Muscle of leg (tissue), 16 donors: ENCODE measurements at places on chromosomes 16 and 17. TPM values are rescaled to one million over a fixed set of nuclear protein-coding genes. Genes with fewer than 3 reads are reported as not detected.

The ASGR1 gene
- total RNA-seq = 1.5 TPM

The ZNF385C gene
- 2.8 TPM for total RNA-seq

The ZNF23 gene
- 10.9 TPM for total RNA-seq

The WDR59 gene
- 22.3 TPM for total RNA-seq

The EIF3CL gene
- 60.2 TPM for total RNA-seq

DNA sequence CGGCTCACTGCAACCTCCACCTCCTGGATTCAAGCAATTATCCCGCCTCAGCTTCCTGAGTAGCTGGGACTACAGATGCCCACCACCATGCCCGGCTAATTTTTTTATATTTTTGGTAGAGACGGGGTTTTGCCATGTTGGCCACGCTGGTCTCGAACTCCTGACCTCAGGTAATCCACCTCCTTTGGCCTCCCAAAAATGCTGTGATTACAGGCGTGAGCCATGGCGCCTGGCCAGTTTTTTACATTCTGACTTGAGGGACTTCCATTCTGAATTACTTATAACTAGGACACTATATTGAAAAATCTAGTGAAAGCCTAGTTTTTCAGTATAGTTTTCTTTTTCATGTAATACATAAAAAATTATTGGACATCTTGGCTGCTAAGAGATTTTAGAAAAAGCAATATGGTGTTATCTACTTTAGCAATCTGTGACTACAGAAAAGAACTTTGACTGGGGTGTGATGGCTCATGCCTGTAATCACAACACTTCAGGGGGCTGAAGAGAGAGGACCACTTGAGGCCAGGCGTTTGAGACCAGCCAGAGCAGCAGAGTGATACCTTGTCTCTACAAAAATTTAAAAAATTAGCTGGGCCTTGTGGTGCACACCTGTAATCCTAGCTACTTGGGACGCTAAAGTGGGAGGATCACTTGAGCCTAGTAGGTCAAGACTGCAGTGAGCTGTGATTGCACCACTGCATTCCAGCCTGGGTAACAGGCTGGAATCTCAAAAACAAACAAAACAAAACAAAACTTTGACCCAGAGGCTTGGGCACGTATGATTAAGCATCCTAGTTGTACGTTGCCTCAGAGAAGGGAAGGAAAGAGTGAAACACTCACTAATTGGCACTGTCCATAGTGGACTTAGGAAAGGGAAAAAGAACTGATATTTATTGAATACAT lies 26.8 kb upstream of the GOSR1 start:
- no peaks in the 10 kb centered on the region for H3K27me3 ChIP-seq
- no peak overlapping the region for H3K27ac ChIP-seq
- no peak for DNase-seq
- H3K4me3 ChIP-seq = no peak overlapping the region

GRCh38 chr16:31409433-31409832 lies 16.3 kb downstream of the ITGAD start:
- H3K27ac ChIP-seq = no peak overlapping the region
- peaks cover 6% of the 10 kb centered on the region for H3K27me3 ChIP-seq
- no peak overlapping the region for H3K4me3 ChIP-seq
- H3K4me1 ChIP-seq = no peaks in the 10 kb centered on the region

DNA sequence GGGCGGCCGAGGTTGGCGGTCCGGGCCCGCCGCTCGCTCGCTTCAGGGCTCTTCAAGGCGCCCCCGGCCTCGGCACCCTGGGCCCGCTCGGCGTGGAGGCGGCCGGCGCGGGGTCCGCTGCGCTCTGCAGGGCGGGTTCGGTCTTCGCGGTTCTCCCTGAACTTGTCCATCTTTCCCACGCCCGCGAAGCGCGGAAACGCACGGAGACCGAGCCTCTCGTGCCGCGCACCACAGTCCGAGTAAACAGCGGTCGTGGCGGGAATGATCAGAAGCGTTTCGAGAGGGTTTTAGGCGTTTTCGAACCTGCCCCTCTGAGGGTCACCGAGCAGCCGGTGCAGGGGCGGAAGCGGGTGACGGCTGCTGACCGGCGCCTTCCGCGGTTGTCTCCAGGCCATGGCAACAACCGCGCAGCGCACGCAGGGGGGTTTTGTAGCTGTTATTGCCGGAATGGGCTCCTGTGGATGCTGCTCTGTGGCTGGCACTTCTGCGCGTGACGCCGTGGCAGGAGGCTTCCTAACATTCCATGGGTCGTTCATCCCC lies 414 bp downstream of the NARF start:
- no peak for DNase-seq
- H3K27ac ChIP-seq = peak overlapping the region; percentile 77
- no peaks in the 10 kb centered on the region for H3K27me3 ChIP-seq
- peaks cover 37% of the 10 kb centered on the region for H3K36me3 ChIP-seq

- peak; percentile 61 for DNase-seq
- H3K27me3 ChIP-seq = peaks cover 54% of the 10 kb centered on the region
- H3K4me1 ChIP-seq = no peaks in the 10 kb centered on the region
Observed at GRCh38 chr17:8965394-8966168, at the start of gene PIK3R5. PIK3R5 (minus strand) TSS chr17:8965707; CDS start chr17:8911494, 54,213 bp downstream.

- H3K4me1 ChIP-seq = peaks cover 7% of the 10 kb centered on the region
- H3K27me3 ChIP-seq = no peaks in the 10 kb centered on the region
- no peak overlapping the region for H3K4me3 ChIP-seq
- DNase-seq = no peak
- H3K27ac ChIP-seq = no peak overlapping the region
Observed at GRCh38 chr16:69120096-69120664, 12.2 kb downstream of the CHTF8 start.

GRCh38 chr16:89230255-89230654 lies 12.8 kb downstream of the ZNF778 start:
- H3K27me3 ChIP-seq = no peaks in the 10 kb centered on the region
- H3K4me3 ChIP-seq = no peak overlapping the region
- peaks cover 28% of the 10 kb centered on the region for H3K4me1 ChIP-seq
- H3K27ac ChIP-seq = peak overlapping the region; percentile 72
- peak; percentile 86 for DNase-seq

- no peak overlapping the region for H3K4me3 ChIP-seq
- DNase-seq = peak; percentile 32
- H3K36me3 ChIP-seq = no peaks in the 10 kb centered on the region
- peak overlapping the region; percentile 89 for H3K27ac ChIP-seq
- peaks cover 63% of the 10 kb centered on the region for H3K4me1 ChIP-seq
Observed at GRCh38 chr17:77323413-77324171, 182.8 kb downstream of the SEC14L1 start.

- peak; percentile 81 for DNase-seq
- no peak overlapping the region for H3K4me3 ChIP-seq
- H3K36me3 ChIP-seq = no peaks in the 10 kb centered on the region
- H3K27me3 ChIP-seq = peaks cover 10% of the 10 kb centered on the region
Observed at GRCh38 chr17:80460429-80460834, 16.0 kb downstream of the NPTX1 start.

DNA sequence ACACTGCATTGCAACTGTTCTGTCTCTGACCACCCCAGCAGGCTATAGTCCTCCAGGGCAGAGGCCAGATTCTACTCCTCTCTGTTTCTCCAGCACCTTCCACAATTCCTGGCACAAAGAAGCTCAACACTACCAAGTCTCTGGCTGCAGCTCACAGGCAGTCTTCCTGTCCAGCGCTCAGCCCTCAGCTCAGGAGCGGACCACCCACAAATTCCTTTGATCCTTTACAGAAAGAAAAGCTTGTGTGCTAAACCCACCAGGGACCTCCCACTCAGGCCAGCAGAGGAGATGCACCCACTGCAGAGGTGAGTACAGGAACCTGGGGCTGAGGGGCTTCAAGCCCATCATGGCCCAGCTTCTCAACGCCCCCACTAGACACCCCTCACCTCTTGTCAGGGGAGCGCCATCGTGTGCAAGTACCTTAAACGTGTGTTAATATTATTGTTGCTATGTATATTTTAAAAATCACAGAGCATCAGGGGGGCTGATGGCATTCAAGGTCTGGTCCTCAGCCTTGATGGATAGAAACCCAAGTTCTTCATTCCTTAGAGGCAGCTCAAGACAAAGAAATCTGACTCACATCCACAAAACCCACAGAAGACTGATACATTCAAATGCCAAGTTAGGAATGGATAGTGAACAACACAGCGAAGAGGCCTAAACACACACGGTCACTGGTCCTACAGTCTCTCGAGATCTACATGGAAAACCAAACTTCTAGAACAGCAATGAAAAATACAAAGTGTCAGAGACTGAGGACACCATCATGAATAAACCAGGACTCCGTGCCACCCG lies 8.4 kb downstream of the HSDL1 start:
- peaks cover 4% of the 10 kb centered on the region for H3K4me1 ChIP-seq
- H3K4me3 ChIP-seq = no peak overlapping the region
- H3K27me3 ChIP-seq = no peaks in the 10 kb centered on the region
- no peak overlapping the region for H3K27ac ChIP-seq
- no peaks in the 10 kb centered on the region for H3K36me3 ChIP-seq
- DNase-seq = no peak
